ENCODE measurements at places on chromosomes 13 and 19.

- DNase-seq, result peak; percentile 16
These were observed 24.3 kb downstream of the NFILZ start for GRCh38 chr19:8654591-8655339.

GRCh38 chr13:109700176-109700575 is 86.2 kb downstream of the IRS2 start:
- peak; percentile 81 for DNase-seq

DNA sequence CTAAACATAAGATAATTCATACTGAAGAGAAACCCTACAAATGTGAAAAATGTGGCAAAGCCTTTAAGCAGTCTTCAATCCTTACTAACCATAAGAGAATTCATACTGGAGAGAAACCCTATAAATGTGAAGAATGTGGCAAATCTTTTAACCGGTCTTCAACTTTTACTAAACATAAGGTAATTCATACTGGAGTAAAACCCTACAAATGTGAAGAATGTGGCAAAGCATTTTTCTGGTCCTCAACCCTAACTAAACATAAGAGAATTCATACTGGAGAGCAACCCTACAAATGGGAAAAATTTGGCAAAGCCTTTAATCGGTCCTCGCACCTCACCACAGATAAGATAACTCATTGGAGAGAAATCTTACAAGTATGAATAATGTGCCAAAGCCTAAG is 40.6 kb downstream of the ZNF254 start:
- no peak for DNase-seq

DNA sequence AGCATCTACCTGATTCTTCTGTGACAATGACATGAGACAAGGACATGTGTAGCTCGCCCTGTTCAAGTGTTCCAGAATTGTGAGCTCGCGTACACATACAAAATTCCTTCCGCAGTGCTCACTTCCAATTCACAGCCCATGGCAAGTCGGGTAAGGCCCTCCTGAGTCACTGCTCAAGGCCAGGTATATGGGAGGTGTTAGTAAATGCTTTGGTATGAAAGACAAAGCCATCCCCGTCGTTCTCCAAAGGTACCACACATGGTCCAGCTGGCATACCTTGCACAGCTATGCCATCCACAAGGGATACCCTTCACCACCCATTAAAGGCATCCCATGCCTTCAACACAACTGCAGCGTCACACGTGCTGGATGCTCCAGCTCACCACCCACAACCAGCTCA is 4.4 kb upstream of the ELL start:
- DNase-seq, result no peak

DNA sequence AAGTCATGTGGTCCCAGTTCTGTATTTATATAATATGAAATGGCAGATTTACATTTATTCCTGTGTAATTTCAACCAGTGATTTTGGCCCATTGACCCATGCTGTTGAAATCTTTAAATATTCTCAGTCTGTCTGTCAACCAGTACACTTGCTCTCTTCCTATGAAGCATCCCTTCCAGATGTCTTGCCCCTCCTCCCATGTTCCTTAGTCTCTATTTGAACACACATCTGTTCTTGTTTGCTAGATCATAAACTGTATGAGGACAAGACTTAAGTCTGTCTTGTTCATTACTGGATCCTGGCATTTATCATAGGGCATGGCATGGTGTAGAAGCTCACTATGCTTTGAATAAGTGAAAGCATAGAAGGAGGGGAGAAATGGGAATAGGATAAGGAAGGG is 34.9 kb downstream of the STARD13 start:
- peak; percentile 25 for DNase-seq

- peak; percentile 76 for DNase-seq
These were observed 45.2 kb downstream of the ABCC4 start for GRCh38 chr13:95256091-95256490.

DNA sequence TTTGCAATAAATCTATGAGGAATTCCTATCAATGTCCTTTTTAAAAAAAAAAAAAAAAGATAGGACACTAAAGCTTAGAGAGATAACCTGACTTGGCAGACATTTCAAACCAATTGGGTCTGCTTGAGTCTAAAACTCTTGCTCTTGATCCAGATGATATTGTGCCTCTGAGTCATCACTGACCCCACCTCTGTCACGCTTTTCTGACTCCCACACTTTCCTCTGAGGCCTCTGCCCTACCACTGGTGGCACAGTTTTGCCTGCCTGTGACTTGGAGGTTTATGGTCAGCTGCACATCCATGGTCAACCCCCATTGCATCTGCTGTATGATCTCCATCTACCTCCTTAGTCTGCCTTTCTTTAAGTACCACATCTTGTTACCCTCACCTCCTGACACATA is 328.7 kb downstream of the SPRY2 start:
- DNase-seq, result no peak

DNA sequence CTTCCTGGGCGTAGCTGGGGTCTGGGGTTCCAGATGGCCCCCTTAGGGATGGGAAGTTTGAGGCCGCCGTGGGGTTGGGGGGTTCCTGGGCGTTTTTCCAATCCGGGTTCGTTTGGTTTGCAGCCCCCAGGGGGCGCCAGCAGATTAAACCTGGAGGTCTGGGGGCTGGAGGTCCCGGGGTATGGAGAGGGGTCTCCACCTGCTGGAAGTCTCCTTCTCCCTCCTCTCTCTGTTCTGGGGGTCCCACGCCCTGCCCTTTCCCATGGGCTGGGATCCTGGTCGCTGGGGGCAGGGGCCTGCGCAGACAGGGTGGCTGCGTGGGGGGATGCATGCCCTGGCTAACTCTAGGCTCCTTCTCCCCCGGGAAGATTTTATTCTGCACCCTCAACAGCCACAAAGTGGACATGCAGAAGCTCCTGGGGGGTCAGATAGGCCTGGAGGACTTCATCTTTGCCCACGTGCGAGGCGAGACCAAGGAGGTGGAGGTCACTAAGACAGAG is 899 bp downstream of the GIPC3 start:
- no peak for DNase-seq

GRCh38 chr19:42544146-42544545 is 15.9 kb upstream of the CEACAM1 start:
- no peak for DNase-seq

DNA sequence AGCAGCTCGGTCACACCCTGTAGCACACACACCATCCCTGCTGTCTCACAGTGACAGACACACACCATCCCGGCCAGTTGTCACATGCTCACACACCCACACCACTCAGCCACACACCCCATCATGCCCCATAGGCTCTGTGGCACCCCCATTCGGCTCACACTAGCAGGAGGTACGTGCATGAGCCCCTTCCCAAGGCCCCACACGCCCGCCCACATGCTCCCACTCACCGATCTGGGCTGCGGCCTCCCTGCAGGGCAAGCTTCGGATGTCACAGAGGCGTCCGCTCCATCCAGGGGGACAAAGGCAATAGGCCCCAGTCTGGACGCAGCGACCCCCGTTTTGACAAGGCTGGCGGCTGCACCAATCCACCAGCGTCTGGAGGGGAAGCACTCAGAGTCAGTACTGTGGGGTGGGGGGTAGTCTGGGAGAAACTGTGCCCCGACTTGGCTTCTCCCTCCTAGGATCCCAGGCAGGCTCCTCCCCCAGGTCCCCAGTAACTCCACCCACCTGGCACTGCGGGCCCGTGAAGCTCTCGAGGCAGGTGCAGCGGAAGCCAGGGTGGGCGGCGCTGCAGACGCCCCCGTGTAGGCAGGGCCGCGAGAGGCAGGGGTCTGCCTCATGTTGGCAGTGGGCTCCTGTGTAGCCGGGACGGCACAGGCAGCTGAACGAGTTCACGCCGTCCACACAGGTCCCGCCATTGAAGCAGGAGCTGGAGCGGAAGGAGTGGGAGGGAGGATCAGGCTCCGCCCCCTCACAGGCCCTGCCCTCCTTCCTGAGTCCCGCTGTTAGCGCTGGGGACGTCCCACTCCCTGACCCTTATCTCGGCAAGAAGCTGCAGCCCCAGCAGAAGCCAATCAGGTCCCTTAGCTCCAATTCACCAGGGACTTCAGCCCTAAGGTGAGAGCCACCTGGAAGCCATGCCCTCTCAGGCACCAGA is 20.1 kb downstream of the NOTCH3 start:
- no peak for DNase-seq

- DNase-seq, result no peak
These were observed 13.6 kb downstream of the HAUS8 start for GRCh38 chr19:17061691-17062090.

DNA sequence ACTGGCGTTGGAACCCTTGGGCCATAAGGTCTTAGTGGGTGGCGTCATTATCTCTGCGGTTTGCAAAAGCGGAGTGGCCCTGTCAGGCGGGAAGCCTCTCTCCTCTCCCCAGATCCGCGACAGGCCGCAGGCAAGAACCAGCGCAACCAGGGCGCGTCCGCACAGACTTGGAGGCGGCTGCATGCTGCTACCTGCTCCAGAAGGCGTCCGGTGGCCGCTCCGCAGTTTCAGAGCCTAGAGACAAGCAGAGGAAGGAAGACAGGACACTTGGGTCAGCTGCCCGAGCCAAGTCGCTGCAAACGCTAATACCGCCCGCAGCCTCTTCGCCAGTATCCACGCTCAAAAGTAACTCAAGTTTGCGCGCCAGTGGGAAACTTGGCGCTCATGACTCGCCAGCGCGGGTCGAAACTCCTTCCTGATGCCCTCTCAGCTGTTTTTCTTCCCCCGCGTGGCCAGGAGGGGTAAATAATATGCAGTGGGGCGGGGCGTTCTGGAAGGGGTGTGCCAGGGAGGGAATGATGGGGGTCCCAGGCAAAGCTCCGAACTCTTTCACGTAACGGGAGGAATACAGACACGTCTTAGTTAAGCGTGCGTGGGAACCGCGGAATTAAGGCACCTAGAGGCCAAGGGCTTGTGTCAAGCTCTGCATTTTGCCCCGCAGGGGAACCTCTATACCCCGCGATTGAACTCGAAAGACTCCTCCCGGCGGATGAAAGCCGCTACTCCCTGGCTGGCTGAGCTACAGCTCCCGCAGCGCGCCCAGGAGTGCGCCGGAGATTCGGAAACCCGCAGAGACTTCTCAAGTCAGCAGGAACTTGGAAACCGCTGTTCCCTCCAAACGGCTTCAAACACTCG is at the start of gene EDNRB:
TSS of gene EDNRB (minus strand) at position 441 of the 855 bp plus-strand sequence. CDS start at position 183, 258 bp downstream.
- peak; percentile 39 for DNase-seq

- DNase-seq, result no peak
These were observed 740 bp downstream of the ELAVL3 start for GRCh38 chr19:11479898-11480714.

GRCh38 chr13:79340490-79340889 is 65.6 kb downstream of the RBM26 start:
- no peak for DNase-seq

DNA sequence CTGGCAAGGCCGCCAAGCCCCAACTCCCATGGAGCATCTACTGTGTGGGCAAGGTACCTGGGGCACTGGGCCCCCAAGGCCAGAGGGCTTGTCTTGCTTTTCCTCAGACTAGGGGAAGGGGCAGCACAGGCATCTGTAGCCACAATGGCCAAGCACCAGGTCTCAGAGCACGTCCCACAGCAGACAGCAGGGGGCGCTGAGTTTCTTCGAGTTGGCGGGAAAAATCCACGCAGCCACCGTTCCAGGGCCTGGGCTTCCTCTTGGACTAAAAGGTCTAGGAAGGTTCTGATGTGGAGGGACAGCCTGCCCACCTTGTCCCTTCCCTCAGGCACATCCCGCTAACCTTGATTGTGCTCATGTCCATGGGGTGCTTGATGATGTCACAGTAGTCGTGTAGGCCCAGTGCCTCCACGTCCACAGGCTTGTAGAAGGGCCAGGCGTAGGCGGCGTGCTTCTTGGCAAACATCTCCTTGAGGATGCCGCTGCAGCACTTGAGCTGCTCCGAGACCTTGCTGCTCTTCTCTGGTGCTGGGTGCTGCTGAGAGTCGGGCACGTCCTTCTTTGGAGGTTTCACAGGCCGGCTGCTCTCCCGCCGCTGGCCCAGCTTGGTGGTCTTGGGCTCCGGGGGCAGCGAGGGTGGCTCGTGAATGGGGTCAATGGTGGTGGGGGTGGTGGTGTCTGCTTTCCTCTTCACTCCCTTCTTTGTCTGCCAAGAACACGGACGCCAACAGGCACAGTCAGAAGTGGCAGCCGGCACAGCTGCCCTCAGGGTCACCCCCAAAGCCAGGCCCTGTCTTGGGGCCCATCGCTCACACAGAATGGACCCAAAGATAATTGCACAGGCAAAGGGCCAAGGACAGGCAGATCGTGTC is 32.0 kb upstream of the EPHX3 start:
- DNase-seq, result peak; percentile 52

GRCh38 chr13:63336549-63336948 is 1920.9 kb upstream of the PCDH20 start:
- DNase-seq, result no peak

- DNase-seq, result no peak
These were observed 325.9 kb downstream of the NDFIP2 start for GRCh38 chr13:79806821-79807220.

DNA sequence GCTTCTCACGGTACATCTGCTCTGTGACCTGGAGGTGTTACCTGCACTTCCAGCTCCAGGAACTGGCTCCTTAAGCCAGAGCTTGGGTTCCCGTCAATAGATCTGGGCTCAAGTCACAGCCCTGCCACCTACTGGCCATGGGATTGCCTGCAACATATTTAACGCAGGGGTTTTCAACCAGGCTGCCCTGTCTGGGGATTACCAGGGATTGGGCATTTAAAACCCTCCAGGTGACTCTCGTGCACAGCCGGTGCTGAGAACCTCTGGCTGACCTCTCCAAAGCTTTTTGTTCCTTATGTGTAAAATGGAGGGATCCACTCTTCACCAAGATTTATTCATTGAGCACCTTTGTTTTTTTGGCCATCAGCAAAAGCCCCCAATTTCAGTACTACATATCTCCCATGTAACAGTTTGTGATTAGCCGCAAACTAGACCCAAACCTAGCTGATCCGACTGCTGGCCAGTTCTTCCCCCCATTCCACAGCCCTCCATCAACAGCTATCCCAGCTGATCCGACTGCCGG is 76.6 kb upstream of the STK24 start:
- peak; percentile 80 for DNase-seq

DNA sequence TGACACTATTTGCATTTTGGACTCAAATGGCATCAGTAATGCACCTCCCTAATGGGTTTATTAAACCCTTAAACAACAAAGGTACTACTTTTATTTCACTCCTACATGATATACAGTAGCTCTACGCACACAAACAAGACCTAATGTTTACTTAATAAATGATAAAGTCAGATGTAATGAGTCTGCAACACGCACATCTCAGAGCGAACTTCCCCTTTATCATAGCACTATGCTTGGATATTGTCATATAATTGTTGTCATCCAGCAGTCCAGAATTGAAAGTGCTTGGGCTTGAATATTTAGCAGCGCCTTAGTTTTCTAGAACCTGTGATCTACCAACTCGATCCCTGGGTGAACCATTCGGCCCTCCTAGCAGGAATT is 772 bp downstream of the PARP4 start:
- DNase-seq, result no peak

All from fibroblast of lung (primary cell).